Esophagus squamous epithelium (tissue), 5 donors: ENCODE measurements at places on chromosomes 13 and 19.
A peak's percentile ranks its signal among the peaks of the same experiment; 100 is the strongest.

DNA sequence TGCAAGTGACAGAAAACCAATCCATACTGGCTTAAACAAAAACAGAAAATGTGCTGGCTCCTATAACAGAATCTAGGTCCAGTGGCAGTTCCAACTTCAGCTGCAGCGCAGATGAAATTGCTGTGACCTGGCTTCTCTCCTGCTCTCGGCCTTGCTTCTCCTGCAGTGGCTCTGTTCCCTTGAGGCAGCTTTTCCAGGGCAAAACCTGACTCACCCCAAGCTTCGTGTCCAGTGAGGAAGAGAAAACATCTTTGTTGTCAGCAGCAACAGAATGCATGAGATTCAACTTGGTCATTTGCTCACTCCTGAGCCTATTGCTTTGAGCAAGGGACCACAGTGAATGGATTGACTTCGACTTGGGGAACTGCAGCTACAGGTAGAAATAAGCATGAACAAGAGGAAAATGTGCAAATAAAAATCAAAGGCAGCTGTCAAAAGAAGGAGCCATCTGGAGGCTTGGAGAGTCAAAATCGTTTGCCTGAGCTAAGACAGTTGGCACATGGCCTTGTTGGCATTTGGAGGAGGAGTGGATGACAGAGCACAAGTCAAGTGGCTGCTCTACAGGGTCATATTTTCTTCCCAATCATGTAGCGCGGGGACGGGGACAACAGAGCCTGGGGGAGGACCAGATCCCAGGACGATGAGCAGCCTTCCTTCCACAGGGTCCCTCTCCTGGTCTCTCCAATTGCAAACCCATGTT, 523.4 kb downstream of the FGF9 start:
- DNase-seq: no peak

DNA sequence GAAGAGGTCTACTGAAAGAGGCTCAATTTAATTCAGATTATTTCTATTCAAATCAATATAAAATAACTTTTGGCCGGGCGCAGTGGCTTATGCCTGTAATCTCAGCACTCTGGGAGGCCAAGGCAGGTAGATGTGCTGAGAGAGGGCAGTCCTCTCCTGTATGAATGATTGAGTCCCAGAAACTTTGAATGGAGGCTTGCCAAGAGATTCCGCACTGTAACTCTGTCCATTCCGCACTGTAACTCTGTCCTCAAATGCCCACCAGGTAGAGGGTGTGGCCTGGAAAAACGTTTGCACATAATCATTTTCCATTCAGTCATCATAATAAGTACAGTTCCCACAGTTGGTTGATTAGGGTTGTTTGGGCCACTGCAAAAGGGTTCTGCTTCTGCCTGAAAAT, 274.7 kb upstream of the SOX21 start:
- DNase-seq: no peak

- DNase-seq: peak; percentile 38
Measured at GRCh38 chr19:4976401-4977298, 7.7 kb downstream of the KDM4B start.

- no peak for DNase-seq
Measured at GRCh38 chr13:111662451-111662850, 342.0 kb downstream of the TEX29 start.

DNA sequence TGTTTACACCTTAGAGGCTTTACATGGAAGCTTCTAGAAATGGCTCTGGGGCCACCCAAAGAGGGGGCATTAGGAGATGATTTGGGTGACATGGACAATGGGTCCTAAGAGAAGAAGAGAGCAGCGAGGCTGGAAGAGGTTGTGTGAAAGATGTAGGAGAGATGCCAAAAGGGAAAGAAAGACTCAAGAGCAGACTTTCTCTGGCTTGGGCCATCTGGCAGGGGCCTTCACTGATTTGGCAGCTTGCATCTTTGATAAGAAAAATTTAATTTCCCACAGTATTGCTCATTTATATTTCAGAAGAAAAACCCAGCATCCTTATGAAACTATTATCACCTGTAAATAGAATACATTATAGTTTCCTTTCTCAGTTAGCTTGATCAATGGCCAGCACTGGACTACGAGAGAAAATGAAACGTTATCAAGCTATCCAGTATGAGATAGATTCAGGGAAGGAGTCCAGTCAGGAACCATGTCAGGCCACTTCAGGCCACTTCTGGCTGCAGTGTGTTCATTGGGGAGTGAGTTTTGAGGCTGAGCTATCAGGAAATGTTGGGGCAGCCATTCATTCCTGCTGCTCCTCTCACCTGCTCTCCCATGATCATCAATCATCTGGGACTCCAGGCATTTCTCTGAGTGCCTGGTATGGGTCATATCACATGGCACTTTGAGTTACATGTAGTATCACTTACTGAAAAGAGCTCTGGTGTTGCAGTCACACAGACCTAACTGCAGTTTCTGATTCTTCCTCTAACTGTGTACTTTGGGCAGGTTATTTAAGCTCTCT, 10.3 kb downstream of the SCEL start:
- no peak for DNase-seq

- DNase-seq: no peak
Measured at GRCh38 chr13:51912511-51913225, 50.9 kb downstream of the CCDC70 start.

GRCh38 chr13:20570517-20570916, 3.6 kb downstream of the IFT88 start:
- DNase-seq: no peak

DNA sequence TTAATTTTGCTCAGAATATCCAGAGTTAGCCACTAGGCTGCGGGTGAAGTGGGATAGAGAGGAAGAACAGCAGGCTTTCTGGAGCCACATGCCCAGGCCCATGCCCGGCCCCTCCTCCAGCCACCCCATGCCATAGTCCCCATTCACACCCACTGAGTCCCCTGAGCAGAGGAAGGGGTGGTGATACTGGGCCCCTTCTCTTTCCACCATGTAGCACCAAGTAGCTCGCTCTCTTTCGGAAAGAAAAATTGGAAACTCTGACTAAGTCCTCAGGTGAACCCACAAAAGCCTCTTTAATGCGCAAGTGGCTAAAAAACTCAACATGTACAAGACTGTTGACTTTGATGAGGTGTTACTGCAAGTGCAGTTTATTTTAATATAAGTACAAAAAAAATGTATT, 76.7 kb upstream of the GPR183 start:
- no peak for DNase-seq

- DNase-seq: peak; percentile 12
Measured at GRCh38 chr13:34941835-34942731, at the start of gene NBEA. Gene NBEA (plus strand): TSS chr13:34942270. CDS start chr13:34942821, 551 bp downstream.

GRCh38 chr19:6577476-6578125, 13.3 kb downstream of the CD70 start:
- no peak for DNase-seq

GRCh38 chr19:38263689-38264485, 486 bp upstream of the SPINT2 start:
- no peak for DNase-seq

DNA sequence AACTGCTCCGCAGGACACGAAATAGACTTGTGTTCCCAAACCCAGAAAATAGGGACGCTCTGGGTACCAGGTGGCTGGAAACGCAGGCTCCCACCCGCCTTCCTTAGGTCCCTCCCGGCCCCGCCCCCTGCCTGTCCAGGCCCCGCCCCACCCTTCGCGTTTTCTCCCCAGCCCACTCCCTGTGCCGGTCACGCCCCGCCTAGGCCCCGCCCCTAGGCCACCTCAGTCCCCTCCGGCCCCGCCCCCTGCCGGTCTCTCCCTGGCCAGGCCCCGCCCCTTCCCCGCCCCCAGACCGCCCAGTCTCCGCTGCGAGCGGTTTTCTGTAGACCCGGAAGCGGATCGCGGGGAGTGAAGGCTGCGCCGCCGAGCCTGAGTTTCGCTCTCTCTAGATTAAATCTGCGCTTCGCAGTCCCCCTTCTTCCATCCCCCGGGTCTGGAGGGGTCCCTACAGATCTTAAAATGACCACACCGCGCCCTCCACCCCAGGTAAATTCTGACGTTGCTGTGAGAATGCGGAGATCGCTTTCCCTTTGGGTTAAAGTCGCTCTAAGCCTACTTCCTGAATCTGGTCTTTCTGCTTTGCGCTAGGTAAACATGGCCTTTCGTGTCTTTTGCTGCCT, 3.7 kb upstream of the ZNF665 start:
- DNase-seq: peak; percentile 77

- no peak for DNase-seq
Measured at GRCh38 chr13:30787738-30788525, 52.6 kb downstream of the ALOX5AP start.

- DNase-seq: no peak
Measured at GRCh38 chr13:51826606-51827005, 18.4 kb downstream of the TMEM272 start.

GRCh38 chr13:76361868-76362267, 524.3 kb downstream of the KCTD12 start:
- DNase-seq: no peak

DNA sequence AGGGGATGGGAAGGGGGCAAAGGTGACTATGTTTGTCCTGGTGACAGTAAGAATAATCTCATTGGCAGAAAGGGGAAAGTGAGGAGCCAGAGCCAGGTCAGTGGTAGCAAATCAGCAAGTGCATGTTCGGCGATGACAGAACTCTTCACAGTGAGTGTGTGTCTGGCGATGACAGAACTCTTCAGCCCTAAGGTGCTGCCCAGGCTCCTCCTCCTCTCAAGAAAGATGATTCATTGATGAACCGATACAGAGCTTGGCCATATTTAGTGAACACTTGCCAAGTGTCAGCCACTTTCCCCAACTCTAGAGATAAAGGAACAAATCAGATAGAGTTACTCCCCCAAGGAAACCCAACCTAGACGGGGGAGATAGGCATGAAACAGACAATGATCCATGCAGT, 199.3 kb upstream of the UBL3 start:
- DNase-seq: no peak

- DNase-seq: no peak
Measured at GRCh38 chr19:58237324-58237723, 8.6 kb downstream of the ZNF544 start.

DNA sequence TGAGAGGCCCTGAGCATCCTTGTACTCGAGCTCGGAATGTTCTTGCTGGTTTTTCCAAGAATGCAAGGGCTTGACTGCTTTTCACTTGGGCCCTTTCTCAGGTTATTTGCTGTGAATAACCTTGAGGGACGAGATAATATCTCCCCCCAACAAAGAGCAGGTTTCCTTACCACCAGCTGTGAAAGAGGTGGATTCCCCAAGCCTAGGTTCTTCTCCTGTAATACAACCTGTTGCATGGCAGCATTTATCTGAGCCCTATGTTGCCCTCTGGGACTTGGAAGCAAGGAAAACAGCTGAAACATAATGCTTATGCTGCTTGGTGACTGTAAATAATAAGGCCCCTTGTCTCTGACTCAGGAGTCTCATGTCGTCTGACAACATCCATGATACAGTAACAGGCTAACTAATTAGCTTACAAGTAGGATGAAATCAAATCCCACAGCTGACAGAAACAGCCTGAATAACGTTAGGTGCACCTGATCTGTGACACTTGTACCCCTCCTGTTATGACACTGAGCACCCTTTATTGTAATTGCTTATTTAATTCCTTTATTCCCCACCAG, 43.6 kb upstream of the RCBTB2 start:
- DNase-seq: no peak

DNA sequence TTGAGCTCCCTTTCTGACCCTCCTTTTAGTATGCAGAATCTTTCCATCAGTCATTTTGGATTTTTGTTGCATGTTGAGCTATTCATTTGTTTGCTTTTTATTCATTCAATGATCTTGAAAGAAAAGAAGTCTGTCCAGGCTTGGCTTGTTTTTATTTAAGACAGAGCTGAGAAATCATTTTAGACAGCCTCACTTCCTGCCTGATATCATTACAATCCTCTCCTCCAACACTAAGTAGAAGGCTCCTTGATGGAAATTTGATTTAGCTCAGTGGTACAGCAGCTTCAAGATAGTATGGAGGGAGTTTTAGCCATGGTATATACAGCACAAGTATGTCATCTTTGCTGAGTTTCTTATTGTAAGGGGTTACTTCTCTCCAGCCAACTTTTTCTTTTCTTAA, 28.4 kb downstream of the MBNL2 start:
- DNase-seq: no peak

- no peak for DNase-seq
Measured at GRCh38 chr13:95677564-95678266, 776 bp downstream of the DNAJC3 start.

DNA sequence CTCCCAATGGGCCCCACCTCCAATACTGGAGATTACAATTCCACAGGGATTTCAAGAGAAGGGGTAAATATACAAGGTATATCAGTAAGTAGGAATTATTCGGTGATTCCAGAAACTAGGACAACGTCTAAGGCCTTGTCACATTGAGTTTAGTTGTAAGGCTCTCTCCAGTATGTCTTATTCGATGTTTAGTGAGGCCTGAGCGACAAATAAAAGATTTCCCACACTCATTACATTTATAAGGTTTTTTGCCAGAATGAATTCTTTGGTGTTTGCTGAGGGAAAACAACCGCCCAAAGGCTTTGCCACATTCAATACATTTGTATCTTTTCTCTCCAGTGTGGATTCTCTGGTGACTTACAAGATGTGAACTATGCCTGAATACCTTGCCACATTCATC, 19.1 kb upstream of the ZNF841 start:
- no peak for DNase-seq

- DNase-seq: no peak
Measured at GRCh38 chr19:49907745-49908446, 11.2 kb upstream of the IL4I1 start.

GRCh38 chr13:31201341-31202031, 1.7 kb downstream of the B3GLCT start:
- no peak for DNase-seq

- no peak for DNase-seq
Measured at GRCh38 chr19:11481534-11482383, 913 bp upstream of the ELAVL3 start.

GRCh38 chr13:31469377-31469776, 269.6 kb downstream of the B3GLCT start:
- DNase-seq: no peak

GRCh38 chr19:40726279-40726678, 9.4 kb downstream of the ITPKC start:
- DNase-seq: no peak

DNA sequence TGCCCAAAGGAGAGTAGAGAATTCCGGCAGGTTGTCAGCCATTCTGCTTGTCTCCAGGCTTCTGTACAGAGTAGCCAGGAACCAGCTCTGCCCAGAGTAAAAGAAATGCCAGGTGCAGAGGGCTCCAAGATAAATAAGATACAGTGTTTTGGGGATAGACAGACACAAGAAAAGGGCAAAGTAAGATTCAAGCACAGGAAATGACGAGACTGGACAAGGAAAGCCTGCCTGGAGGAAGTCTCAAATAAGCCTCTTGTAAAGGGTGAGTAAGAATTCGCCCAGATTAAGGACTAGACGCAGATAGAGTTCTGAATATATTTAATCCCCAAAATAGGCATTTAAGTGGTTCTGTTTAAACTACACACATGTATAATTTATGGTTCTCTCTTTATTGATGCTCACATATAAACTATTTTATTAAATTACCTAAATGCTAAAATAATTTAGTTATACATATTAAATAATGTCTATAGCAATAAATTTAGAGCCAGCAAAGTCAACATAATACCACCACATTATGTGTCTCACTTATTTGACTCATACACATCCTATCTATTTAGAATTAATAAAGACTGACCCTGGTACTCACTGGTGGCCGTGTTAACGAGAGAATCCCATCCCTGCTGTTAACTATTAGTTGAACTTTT, 98.4 kb upstream of the RAP2A start:
- DNase-seq: no peak
